ENCODE measurements at places on chromosomes 4 and X.

- peak; percentile 41 for DNase-seq
These were observed 216.1 kb upstream of the PSAPL1 start for GRCh38 chr4:7650606-7651385.

GRCh38 chrX:107775734-107776511, at the start of gene TSC22D3:
Gene TSC22D3 (minus strand): TSS chrX:107775787. CDS start chrX:107775419, 368 bp downstream.
- DNase-seq: peak; percentile 80

DNA sequence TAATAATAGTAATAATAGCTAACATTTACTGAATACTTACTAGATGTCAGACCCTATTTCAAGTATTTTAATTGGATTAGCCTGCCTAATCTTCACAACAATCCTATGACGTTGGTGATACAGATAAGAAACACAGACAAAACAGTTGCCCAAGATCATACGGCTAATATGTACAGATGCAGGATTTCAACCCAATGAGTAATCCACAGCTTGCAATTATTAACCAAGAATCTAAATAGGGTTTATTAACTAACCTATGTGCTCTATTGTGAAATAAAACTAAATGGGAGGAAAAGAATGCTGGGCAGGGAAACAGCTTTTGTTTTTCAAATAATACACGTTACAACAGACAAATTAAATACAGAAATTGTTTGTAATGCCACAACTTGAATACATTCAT, 23.4 kb downstream of the FBXO8 start:
- no peak for DNase-seq

DNA sequence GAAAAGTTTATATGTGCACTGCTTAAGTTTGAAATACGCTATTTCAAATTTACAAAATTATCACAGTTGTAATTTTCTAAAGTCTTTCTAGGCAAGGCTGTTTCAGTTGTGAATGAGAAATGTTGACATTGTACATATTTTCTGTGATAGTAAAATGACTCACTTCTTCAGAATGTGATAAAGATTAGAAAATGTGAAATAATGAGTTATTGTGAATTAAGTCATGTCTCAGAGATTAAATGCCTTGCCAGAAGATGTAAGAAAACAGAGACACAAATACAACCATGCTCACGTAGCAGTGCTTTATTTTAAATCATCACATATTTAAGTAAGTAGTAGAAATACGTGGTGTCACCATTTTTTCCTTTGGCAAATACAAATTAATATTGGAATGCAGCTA, 768 bp downstream of the CLCN4 start:
- DNase-seq: no peak

GRCh38 chrX:45628041-45628440, 427.4 kb upstream of the DIPK2B start:
- no peak for DNase-seq

GRCh38 chr4:135277980-135278315, 1076.4 kb upstream of the PABPC4L start:
- peak; percentile 51 for DNase-seq

DNA sequence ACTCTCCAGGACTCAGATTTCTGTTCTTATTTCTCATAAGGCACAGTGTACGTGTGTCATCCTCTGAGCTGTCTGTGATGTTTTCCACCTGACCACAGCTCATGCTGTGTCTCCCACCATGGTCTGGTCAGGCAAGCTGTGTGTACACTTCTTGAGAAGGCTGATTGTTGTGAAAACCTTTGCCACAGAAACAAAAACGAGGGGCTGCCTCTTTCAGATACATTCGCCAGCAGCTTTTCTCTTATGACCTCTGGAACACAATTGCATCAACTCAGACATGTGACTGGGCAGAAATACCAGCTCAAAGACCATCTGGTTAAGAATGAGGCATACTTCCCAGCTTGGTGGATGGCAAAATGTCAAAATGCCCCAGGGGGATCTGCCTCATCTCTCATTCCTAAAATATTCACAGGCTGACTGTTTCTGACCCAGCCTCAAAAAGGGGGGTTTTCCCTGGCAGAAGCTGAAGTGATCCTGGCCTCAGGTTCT, 46.1 kb downstream of the PGRMC2 start:
- no peak for DNase-seq

GRCh38 chr4:6390356-6390755, 82.1 kb downstream of the PPP2R2C start:
- DNase-seq: no peak

DNA sequence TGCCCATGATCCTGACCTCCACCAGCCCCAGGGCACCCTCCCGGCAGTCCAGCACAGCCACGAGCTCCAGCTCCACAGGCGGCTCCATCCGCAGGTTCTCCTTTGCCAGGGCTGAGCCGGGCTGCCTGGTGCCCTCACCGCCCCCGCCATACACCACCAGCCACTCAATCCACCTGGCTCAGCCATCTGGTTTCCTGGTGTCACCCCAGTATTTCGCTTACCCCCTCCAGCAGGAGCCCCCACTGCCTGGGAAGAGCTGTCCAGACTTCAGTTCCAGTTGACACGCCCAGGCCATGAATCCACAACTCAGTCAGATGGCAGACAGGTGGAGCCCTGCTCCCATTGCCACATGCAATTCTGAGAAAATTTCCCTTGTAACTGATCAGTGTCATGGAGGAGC, 3.9 kb downstream of the SHISA3 start:
- DNase-seq: peak; percentile 28

GRCh38 chrX:69424161-69424560, 80.0 kb upstream of the NALF2 start:
- peak; percentile 43 for DNase-seq

DNA sequence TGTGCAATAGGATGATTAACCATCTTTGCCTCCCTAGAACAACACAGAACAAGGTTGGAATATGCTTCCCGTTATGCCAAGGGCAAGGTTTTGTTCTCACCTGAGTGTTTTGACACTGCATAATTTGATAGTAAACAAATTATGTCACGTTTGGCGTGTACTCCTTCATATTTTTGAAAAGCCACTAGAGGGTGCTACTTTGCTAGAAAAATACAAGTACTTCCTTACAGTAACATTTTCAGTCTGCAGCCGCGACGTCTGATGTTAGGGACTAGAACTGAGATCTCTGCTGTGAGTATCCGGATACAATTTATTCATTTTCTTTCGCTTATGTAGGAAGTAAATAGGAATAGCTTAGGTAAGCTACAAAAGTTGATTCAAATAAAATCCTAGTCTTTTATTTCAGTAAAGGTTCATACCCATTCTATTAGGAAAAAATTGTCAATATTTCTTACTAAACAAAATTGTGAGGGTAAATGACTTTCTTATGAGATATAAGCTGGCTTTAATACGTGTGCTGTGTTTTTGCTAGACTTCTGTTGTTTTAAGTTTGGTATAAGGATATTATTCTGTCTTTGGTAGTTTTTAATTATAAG, 181.1 kb upstream of the WDFY3 start:
- DNase-seq: peak; percentile 33

DNA sequence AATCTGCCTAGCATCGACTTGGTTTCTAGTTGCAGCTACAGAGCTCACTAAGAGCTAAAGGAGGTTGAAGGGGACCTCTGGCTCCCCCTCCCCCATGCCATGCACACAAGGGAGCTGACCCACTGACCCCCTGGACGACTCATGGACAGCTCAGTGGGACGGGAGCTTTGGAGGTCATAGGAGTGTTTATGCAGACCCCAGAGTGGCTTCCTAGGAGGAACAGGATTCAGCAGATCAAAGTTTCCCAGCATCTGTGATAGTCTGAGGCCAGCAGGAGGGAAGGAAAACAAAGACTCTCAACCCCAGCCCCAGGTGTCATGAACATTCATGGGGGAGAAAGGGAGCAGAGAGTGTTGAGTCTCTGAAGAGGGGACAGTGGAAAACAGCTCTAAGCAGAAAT, 104.4 kb downstream of the ARSF start:
- DNase-seq: no peak

DNA sequence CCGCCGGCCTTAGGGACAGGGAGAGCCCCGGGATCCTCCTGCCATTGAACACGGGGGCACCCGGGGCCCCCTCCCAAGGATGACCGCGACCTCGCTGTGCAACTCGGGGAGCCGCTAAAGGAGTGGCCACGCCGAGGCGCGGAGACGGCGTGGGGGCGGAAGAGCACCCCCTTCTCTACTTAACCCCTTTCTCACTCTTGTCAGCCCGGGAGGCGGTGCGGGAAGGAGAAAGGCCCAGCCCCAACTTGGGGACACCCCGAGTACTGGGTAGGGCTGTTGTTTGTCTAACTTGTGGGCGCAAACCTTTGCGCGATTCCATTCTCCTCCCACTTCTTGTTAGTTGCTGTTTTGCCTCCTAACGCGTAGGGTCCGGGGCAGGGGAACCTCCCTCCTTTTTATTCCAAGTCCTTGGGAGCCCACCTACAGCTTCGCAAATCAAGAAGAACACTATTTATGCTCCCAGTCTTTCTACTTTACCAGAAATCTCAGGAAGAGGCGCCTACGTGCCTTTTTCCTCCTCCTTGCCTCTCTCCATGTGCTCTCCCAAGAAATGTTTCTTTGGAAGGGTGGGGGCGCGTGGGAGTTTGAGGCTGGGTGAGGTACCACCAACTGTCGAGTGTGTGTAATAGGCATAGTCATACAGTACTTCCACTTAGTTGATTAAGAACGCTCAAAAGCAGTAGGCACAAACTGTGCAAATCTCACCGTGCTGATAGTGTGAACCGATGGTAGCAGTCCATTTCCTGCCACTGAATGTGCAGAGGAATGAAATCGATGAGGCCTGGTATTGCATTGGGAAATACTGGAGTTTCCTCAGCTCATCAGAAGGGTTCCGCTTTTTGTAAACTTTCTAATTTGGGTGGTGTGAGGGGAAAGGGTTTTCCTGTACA, 813 bp downstream of the DIAPH2 start:
- peak; percentile 58 for DNase-seq

- no peak for DNase-seq
These were observed 139.5 kb downstream of the RAPGEF2 start for GRCh38 chr4:159242427-159242826.

DNA sequence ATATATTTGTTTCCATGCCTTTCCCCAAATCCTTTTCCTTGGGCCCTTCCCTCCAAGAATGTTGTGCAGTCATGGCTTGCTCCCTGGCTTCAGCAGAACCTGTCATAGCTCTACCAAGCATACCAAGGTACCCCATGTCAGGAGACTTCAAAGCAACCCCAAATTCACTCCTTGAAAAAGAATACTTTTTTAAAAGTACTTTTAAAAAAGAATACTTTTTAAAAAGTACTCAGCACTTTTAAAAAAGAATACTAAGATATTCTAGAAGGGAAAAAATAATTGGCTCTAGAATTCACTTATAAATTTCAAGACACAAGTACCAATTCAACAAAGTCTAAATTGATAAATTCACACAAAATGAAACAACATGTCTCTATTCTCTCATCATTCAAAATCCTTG, 76.0 kb downstream of the NR3C2 start:
- DNase-seq: no peak

- DNase-seq: peak; percentile 44
These were observed 54.5 kb upstream of the ATXN3L start for GRCh38 chrX:13374364-13374763.
